ENCODE measurements at places on chromosomes 13 and 19. TPM values are rescaled to one million over a fixed set of nuclear protein-coding genes. Genes with fewer than 3 reads are reported as not detected.

IFNL1 gene
- total RNA-seq = not detected

FBXO27 gene
- total RNA-seq = 3.2 TPM

GRCh38 chr19:4970558-4971423 is 1.9 kb downstream of the KDM4B start:
- DNase-seq = no peak

- peak; percentile 40 for DNase-seq
These were observed 1.1 kb downstream of the PPP1R12C start for GRCh38 chr19:55116232-55116858.

Data from omental fat pad (tissue), 4 donors.